ENCODE measurements at places on chromosomes 7 and 10.

DNA sequence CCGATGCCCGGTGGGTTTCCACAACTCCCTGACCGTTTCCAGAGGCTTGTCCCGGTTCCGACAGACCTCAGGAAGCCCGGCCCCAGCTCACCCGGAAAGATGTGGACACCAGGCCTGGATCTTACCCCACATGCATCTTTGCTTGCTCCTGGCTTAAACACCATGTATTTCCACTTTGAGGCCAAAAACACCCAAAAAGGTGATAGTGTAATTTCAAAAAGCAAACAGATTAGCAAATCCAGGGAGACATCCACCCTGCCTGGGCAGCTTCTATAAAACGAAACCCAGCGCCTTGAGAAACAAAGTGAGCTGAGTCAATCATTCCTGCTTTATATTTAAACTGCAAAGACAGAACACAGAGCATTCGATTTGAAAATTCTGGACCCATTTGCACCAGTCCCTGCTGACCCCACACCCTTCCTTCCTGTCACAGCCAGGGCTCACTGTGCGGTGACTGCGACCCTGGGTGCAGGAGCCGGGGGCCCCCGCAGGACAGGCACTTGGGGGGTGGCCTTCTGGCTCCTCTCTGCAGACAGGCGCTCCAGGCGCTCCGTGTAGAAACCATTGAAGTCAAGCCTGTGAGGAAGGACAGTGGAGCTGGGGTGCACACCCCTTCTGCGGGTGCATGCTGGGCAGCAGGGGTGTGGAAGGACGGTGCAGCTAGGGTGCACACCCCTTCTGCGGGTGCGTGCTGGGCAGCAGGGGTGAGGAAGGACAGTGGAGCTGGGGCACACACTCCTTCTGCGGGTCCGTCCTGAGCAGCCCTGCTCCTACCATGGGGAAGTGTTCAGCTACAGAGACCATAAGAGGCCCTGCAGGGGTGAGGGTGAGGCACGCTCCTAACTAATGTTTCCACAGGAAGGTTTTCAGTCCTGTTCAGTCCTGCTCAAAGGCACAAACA lies 2.9 kb upstream of the ADAM8 start:
- no peak for DNase-seq

DNA sequence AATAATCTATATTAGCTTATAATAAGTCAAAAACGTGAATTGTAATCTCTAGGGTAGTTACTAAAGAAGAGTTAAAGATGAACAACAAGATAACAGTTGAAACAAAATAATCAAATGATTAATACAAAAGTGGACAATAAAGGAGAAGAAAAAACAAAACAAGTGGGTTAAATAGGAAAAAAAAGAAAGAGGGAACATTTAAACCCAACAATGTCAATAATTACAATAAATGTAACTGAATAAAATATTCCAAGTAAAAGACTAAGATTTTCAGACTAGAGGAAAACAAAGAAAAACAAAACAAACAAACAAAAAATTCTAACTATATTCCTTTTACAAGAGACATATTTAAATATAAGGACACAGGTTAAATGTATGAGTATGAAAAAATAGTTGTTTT lies 38.0 kb upstream of the ZEB1 start:
- DNase-seq: no peak

DNA sequence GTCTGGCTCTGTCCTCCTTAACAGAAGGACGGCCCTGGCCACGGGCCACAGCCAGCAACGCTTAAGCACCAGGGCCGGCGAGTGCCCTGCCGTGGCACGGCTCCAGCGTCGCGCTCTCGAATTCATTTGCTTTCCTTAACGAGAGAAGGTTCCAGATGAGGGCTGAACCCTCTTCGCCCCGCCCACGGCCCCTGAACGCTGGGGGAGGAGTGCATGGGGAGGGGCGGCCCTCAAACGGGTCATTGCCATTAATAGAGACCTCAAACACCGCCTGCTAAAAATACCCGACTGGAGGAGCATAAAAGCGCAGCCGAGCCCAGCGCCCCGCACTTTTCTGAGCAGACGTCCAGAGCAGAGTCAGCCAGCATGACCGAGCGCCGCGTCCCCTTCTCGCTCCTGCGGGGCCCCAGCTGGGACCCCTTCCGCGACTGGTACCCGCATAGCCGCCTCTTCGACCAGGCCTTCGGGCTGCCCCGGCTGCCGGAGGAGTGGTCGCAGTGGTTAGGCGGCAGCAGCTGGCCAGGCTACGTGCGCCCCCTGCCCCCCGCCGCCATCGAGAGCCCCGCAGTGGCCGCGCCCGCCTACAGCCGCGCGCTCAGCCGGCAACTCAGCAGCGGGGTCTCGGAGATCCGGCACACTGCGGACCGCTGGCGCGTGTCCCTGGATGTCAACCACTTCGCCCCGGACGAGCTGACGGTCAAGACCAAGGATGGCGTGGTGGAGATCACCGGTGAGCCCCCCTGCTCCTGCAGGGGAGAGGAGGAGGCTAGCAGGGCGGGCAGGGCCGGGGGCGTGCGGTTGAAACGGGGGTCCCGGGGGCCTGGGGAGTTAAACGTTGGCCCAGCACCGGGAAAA lies at the start of gene HSPB1:
Gene HSPB1 (plus strand): TSS at position 327 of the 855 bp plus-strand sequence. CDS start 40 bp downstream, at position 367.
- DNase-seq: peak; percentile 90

DNA sequence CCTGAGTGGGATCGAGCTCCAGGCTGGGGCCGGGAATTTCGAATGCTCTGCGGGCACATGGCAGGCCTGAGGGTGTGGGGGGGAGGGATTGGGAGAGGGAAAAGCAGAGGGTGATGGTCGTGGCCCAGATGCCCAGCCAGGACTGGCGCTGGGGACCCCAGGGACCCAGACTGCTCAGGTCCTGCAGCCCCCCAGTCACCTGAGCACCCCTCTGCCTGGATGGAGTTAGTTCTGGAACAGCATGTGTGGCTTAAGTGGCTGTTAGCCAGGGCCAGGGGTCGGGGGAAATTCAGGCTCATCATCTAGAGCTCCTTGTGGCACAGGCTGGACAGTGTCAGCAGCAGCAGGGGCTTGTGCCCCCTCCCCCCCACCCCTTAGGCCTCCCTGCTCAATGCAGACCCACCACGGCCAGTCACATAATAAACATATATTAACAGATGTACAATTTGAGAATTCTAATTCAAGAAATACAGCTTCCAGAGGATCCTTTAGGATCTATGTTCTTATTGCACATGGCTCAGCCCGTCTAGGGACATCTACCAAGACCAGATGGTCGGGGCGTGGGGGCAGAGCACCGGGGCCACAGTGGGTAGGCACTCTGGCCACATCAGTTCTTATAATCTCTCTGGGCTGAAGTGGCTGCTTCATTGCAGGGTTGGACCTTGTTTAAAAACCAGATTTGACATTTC lies 22.2 kb downstream of the DNAJB12 start:
- peak; percentile 63 for DNase-seq

- DNase-seq: no peak
Measured at GRCh38 chr10:130863044-130863443, 448.5 kb downstream of the TCERG1L start.

DNA sequence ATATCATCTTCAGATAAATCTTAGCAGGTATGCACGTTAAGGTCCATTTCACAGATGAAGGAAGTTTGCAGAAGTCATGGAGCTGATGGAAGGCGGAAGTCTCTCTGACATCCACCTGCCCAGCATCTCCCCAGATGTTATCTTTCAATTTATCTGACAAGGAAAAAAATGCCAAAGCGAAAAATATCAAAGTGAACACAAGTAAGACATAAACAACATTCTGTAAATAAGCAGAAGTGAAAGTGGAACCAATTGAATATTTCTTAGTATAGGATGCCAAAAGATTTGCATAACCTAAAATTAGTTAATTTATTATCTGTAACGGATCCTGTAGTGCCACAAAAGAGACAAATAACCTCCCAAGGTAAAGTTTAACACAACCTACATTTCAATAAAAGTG lies 73.6 kb upstream of the NEBL start:
- no peak for DNase-seq

DNA sequence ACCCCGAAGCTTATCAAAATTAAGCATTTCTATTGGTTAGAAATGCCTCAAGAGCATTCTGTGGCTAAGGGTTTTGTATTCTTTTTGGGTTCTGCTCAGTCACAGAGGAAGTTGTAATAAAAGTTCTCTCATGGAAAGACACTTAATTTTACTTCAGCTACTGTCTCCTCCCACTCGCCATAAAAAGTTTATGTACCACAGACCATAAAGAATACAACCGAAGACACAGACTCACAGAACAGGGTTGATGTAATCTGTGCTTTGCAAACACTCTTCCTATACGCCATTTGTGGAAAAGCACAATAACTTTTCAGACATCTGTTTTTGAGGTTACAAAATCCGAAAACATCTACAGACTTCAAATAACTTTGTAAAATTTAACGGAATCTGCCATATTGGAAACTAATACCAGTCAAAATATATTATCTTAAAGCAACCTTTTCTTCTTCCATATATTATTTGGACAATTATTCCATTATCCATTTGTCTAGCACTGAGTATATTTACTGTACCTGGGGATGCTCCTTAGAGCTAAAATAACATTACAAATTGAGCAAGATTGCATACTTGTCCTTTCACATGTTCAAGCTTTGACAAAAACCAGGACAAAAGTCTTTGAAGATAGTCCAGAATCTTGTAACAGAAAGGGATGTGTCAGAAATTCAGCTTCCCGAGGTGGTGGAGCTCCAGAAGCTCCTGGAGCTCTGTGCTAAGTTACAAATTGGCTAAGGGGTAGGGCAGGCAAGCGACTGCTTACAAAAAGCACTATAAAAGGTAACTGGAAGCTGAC lies 219.0 kb upstream of the MEOX2 start:
- DNase-seq: no peak

DNA sequence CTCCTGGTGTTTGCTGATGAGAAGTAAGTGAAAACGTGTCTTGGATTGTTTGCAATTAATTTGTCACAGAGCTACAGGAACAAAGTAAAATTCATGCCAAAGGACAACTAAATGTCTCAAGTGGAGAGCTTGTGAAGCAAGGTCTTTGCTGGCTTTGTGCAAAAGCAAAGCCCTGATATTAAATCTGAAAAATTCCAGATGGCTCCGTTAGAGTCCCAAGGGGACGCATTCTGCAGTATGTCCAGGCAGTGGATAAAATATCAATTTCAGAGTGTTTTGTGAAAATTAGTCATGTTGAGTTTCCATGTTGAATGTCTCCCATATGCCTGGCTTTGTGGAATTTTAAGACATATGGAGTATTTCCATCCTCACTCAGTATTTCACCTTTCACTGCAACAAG lies 102.5 kb upstream of the PTN start:
- no peak for DNase-seq

GRCh38 chr10:61110188-61110844 lies 166.3 kb upstream of the RHOBTB1 start:
- DNase-seq: no peak

DNA sequence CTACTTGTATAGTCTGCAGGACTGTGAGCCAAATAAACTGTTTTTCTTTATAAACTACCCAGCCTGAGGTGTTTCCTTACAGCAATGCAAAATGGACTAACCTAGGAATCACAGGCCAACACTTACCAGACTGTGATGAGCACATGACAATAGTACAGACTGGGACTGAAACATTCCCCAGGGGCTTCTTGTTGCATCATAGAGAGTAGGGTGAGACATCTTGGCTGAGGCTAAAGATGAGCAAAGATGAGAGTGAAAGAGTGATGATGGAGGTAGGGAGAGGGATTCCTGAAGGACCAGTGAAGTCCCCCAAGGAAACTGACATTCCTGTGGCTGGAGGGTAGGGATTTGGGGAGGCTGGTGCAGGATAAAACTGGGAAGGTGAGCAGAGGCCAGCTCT lies 194.4 kb downstream of the TPST1 start:
- DNase-seq: no peak

DNA sequence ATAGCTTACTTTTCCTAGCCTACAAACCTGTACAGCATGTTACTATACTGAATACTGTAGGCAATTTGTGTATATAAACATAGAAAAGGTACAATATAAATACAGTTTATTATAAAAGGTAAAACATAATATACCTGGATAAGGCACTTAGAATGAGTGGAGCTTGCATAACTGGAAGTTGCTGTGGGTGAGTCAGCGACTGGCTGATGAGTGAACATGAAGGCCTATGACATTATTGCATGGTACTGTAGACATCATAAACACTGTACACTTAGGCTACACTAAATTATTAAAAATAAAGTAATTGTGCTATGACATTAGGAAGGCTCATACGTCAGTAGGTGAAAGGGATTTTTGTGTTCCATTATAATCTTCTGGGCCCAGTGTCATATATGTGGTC lies 228.8 kb downstream of the HDAC9 start:
- no peak for DNase-seq

DNA sequence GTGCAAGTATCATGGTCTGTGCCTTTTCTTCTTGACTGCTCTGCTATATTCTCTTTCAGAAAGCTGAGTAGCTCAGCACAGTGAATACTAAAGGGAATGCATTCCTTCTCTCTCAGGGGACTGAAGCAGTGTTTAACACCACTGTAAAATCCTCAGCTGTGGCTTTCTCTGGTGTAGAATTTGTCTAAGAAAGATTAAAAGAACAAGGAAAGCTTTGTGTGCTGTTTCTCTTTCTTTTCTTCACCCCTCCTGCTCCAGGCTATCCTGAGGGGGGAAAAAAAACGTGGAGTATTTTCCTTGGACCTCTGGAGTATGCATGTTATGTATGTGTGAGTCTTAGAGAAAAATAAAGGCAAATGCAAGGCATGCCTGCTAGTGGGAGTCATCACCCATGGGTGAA lies 383.9 kb downstream of the AUTS2 start:
- no peak for DNase-seq

GRCh38 chr7:33815336-33815735 lies 90.0 kb upstream of the BMPER start:
- DNase-seq: peak; percentile 7

DNA sequence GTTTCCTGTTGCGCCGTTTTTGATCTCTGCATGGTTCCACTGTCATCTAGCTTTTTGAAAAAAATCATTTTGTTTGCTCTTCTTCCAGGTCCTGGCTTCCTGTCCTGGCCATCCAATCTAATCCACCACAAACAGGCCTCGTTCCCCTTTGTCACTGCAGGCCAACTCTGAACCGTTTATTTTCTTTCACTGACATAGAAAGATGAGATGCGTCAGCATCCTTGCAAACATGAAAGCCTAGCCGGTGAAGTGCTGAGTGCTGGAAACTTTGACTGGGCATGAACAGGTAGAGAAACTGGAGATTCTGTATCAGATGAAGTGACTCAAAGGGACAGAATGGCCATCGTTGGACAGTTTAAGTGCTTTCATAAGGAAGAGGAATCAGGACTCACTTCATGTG lies 1247.8 kb downstream of the TYW1 start:
- no peak for DNase-seq

DNA sequence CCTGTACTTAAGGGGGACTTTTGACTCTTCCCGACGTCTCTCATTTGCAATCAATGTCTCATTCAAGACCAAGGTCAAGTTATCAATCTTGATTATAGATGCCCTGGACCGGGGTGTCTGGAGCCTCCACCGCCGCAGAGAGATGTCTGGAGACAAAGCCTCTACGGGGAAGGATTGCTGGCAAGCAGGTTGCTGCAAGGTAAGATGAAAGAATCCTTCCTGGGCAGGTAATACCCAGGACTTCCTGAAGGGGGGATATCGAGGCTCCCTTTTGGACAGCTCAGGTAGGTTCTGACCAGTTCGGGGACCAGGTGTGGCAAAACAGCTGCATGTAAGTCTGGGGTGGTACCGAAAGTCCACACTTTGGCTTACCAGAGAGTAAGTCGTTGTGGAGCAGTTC lies 12.5 kb upstream of the CUX1 start:
- DNase-seq: peak; percentile 49

GRCh38 chr7:73881352-73882046 lies 20.5 kb downstream of the TMEM270 start:
- DNase-seq: no peak

Measured in right kidney (tissue), 9 donors.